ENCODE measurements at places on chromosomes 11 and 22.

- DNase-seq: no peak
Measured at GRCh38 chr11:7668464-7668863, 4.8 kb downstream of the CYB5R2 start.

DNA sequence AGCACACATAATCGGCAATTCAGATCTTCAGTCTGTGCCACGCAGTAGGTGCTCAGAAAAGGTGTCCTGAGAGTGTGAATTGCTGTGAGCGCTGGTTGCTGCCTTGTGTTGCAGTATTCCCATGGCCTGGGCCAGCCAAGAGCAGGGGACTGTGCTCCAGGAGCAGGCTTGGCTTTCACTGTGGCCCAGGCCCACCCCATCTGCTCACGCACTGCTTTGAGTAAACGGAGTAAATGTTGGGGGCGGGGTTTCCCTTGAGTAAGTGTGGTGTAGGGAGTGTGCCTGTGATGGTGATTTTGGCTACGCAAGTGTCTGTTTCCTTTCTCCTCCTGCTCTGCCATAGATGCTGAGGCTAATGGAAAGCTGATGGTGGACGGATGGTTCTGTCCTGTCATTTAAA lies 2.3 kb downstream of the CTTN start:
- no peak for DNase-seq

DNA sequence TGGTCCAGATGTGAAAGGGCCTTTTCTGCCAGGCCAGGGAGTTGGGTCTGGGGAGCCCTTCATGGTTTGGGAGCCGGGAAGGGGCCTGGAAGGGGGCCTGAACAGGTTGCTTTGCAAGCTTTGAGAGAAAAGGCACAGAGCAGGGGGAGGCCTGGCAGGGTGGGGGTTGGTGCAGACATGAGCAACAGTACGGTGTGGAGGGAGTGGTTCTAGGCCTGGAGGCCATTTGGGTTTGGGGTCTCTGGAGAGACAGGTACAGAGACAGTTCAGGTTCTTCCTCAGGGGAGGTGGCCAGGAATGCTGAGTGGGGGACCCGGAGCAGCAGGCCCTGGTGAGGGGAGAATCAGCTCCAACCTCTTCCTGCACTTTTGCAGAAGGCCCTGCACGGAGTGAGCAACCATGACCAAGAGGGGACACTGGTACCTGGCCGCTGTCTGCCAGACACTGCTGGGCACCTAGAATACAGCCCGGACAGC lies 1.4 kb downstream of the KDELR3 start:
- DNase-seq: no peak

DNA sequence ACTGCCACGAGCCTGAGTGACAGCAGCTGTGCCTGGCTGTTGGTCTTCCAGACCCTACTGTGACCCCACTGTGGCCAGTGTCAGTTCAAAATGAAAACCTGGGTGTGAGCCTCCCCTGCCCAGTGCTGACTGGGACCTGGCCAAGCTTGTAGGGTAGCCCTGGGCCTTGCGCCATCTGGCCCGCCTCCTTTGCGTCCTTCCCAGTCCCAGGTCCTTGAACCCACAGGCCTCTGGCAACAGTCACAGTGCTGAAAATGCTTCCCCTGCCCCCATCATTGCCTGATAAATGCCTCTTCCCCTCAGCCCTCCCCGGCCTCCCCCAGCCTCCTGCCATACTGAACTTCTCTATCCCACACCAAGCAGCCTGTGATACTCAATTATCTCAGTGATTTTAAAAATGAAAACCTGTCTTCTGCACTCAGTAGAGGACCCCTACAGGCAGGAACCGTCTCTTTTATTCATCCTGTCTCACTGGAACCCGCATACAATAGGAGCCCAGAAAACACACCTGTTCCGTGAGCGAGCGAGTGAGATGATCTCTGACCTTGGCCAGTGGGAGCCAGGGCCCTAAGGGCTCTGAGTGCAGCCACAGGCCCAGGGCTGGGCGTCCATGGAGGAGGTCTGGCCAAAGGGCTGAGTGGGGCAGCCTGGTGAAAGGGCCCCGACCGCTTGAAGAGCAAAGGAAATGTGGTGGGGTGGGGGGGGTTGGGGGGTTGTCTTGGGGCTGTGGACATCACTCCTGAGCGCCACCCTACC lies 49.7 kb upstream of the TTLL12 start:
- DNase-seq: no peak

DNA sequence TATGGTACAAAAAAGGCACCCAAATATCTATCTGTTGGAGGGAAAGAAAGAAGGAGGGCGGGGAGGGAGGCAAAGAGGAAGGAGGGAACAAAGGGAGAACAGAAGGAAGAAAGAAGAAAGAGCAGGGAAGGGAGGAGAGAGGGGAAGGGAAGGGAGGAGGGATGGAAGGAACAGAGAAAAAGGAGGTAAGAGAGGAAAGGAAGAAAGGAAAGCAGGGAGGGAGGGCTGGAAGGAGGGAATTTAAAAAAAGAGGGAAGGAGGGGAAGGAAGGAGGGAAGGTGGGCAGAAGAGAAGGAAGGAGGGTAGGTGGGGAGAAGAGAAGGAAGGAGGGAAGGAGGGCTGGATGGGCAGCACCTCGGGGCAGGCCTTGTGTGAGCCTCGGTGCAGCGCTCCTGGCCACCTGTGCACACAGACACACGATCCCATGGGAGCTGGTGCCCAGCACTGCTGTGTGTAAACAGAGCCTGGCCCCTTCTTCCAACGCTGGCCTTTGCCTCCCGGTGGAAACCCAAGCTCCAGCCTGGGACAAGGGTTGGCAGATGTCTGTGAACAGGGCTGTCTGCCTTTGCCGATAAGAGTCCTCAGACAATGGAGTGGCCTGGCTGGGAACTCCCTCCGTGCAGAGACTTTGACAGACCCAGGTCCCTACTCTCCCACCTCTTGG lies 23.2 kb downstream of the SMIM38 start:
- no peak for DNase-seq

DNA sequence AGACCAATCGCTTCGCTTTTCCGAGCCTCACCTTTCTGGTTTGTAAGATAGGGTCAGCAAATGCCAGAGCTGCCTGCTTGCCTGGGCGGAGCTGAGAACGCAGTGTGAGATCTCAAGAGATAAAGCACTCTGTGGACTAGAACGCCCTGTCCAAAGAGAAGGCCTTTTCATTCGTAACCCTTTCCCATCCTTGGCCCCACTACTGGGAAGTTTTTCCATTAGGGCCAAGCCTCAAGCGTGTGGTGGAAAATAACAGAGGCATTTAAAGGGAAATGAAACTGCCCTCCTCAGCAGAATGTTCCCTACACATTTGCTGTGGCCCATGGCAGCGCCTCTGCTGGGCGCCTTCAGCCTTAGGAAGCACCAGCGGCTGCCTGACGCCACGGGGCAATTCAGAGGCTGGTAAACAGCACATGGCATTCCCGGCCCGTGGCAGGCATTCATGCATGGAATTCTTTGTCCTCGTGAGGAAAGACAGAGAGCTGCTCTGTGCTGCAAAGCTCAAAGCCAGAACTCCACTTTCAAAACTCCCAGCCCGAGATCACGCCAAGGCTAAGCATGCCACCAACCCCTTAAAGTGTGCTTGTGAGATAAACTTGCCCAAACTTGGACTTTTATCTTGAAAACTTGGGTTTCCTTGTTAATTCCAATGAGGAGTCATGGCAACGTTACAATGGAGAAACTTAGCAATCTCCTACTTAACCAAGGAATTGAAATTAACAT lies 38.1 kb downstream of the AHNAK start:
- DNase-seq: no peak

- no peak for DNase-seq
Measured at GRCh38 chr11:125384825-125385224, 111.2 kb downstream of the FEZ1 start.

GRCh38 chr22:25206998-25207397 lies 7.3 kb downstream of the CRYBB3 start:
- DNase-seq: no peak

- no peak for DNase-seq
Measured at GRCh38 chr11:13115380-13115675, 106.2 kb downstream of the RASSF10 start.

GRCh38 chr22:19149991-19150390 lies at the start of gene GSC2:
GSC2 (minus strand) TSS chr22:19150292; CDS start chr22:19150283, 9 bp downstream.
- no peak for DNase-seq

DNA sequence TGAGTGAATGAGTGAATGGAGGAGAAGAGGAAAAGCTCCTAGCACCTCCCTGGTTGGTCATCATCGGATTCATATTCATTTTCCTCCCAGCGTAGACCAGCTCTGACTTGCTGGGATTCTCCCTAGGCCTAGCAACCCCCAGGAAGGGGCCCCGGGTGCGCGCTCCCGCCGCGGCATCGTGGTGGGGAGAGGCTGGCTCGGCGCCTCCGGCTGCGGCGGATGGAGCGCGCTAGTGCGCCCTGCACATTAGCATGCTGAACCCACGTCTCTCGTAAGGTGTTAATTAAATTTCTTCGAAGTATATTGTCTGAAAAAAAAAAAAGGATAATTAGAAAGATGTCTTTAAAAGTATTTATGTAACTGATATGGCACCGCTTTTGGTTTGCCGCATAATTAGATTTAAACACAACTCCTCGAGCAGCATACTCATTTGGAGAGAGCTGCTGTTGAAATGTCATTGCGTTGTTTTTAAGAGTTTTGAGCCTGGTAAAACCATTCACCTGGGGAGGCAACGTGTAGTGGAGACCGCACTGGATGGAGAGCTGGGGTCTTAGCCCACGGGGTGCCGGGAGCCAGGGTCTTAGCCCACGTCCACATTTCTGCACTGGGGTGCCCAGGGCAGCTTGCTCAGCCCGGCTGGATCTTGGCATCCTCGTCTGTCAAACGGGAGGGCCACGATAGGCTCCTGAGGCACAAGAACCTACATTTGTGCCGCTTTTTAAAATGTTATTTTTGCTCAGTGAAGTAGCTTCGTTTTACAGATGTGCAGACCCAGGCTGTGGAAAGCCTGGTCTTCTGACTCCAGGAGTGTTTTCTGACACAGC lies 21.8 kb downstream of the MPPED1 start:
- DNase-seq: no peak

DNA sequence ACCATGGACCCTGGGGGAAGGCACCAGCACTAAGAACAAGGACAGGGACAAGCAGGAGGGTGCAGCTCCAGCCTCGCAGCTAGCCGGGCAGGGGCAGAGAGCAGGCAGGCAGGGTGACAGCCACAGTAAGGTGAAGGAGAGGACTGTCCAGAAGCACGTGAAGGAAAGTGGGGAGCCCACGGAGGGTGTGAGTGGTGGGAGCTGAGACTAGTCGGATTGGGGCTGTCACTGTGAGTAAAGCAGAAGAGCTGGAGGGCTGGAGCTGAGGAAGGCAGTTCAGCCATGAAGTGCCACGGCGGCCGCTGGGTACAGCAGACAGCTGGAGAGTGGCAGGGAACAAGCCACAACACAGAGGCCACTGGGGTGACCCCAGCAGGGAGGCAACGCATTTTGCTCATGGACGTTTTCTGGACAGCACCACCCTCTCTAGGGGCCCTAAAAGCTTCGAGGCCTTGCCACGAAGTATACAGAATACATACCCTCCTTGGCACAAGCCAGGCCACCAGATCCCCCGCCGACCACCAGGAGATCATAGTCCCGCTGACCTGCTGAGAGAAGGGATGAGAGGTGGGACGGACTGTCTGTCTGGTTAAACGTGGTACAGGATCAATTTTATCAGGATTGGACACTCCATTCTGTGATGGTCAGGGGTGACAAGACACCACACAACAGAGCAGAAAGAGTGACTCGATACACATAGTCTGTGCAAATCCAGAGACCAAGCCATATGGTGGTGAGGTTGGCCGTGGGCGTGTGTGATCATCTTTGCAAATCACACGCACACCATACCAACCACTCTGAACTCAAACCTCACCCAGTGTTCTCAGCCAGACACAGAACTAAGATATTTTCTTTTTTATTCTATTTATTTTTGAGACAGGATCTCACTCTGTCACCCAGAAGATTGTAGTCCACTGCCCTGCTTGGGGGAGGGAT lies 10.8 kb upstream of the COMT start:
- DNase-seq: no peak

- DNase-seq: no peak
Measured at GRCh38 chr11:2996976-2997375, 4.8 kb upstream of the NAP1L4 start.

- no peak for DNase-seq
Measured at GRCh38 chr11:132248580-132248979, 878.2 kb downstream of the NTM start.

GRCh38 chr11:35735411-35735810 lies 72.8 kb downstream of the TRIM44 start:
- no peak for DNase-seq

DNA sequence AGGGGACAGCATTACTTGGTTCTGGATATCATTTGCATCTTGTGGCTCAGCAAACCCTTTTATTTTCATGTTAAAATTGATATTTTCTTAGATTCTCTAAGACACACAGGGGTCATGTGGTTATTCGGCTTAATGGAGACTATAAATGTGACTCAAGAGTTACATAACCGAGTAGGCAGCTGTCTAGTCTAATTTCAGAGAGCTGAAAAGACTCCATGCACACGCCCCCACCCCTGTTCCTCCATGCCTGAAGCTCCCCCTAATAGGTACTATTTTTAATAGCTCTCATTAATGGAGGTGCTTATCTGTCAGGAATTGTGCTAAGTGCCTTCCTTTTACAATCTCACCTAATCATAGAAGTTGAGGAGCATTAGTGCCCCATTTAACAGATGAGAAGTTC lies 189.2 kb upstream of the ARHGAP20 start:
- no peak for DNase-seq

GRCh38 chr11:86930957-86931547 lies 24.1 kb downstream of the FZD4 start:
- no peak for DNase-seq

DNA sequence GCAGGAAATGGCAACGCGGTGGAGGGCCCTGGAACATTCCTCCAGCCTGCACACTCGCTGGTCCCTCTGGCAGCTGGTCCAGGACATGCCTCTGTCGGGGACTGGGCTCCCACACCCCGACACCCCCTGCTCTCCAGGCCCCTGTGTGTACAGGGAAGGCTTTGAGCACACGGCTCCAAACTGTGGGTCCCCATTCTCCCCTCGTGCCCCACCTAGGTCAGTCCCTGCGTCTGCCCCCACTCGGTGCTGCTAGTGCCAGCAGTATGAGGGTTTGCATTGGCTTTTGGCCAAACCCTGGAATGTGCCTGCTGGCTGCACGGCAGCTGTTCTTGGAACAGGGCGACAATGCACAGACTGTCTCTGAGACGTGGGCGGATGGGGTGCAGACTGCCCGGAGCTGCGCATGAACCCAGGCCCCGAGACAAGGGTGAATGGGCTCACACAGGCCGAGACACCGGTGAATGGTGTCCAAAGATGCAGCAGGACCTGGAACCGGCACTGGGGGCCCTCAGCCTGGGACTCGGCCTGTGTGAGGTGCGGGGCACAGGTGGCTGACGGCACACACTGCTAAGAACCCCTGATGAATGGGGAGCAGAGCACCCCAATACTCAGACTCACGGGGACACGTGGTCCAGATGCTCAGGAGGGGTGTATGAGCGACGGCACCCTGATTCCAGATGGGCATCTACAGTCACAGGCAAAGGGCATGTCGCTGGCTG lies 7.5 kb upstream of the SYT8 start:
- DNase-seq: no peak

GRCh38 chr11:121419836-121420235 lies 32.3 kb upstream of the SORL1 start:
- DNase-seq: no peak

- DNase-seq: no peak
Measured at GRCh38 chr11:87391496-87391895, 353.8 kb downstream of the TMEM135 start.

All from stimulated activated CD4-positive, alpha-beta T cell treated with anti-CD3 and anti-CD28 coated beads, TNF-alpha, amount 100 ng/mL, for 24 hours (primary cell).